ENCODE measurements at places on chromosomes 12 and 14.

- no peak for DNase-seq
Measured at GRCh38 chr12:40016980-40017379, 88.9 kb downstream of the SLC2A13 start.

DNA sequence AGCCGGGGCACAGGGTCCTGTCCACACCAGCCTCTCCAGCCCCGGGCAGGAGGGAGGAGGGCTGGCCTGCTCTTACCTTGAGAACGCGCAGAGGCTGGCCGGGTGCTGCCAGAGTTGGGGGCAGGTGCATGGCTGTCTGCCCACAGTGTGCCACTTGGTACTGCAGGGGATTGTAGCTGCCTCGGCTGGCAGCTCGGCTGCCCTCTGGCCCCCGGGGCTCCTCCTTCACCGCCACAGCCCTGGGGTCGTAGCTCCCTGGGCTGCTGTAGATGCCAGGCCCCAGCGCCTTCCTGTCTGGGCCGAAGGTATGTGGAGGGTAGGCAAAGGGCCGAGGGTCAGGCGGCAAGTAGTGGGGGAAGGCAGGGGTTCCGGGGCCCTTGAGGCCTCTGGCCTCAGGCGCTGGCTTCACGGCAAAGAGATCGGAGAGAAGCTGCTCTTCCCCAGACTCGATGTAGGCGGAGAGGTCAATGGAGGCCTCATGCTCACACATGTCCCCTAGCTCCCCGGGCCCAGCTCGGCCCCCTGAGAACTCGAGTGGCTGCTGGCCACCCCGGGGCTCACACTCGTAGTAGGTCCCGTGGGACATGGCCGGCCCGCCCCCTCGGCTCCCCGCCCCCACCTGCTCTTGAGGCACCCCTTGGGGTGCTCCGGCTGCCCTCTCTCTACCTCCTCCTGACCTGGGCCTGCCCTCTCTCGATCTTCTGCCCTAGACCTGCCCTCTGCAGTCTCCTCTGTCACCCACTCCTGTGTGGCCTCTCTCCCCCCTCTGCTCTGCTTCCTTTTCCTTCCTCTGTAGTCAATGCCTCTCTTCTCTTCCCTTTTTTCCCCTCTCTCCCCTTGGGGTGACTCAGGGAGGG, at the start of gene CEBPE:
Gene CEBPE (minus strand): TSS at position 750 of the 857 bp plus-strand sequence. CDS start 164 bp downstream, at position 586.
- no peak for DNase-seq

GRCh38 chr12:14905269-14906004, 19.8 kb upstream of the MGP start:
- DNase-seq: no peak

DNA sequence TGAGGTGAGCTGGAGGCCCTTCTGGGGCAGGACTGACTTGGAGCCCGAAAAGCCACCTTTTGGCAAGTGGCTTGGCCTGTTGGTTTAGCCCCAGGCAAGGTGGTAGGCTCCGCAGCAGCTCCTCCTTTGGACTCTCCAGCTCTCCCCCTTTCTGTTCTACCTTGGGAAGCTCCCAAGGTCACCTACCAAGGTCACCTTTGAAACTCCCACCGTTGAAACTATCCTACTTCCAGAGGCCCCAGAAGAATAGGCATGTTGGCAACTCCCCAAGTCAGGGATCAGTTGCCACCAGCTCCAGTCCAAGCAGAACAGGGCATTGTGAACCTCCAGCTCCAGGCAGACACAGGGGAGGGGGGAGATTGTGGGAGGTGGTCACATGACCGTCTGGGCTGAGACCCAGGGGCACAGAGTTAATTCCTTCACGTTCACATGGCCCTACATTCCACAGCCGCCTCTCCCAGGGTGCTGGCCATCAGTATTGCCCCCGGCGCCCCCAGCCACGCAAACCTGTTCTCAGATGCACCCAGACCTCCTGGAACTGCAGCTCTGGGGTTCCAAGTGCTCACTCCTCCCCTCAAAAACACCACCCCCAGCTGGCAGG, 14.4 kb downstream of the IRF2BPL start:
- DNase-seq: no peak
